Karpas-422 (cell line): ENCODE measurements at places on chromosomes 3 and 15.

DNA sequence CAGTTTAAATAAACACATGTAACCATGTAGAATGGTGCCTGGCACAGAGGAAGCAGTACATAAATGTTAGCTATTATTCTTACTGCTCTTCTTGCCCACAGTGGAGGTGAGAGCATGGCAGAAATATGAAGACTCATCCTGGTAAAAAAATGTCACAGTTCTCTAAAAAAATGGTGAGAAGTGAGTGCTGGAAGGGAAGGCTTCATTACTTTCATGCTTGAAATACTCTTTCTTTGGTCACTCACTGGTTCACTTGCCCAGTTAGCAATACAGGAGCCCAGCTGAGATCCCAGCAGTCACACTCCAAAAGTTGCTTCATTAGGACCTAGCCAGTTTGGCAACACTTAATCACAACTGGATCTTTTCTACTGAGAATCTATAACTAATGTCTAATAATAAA lies 1017.2 kb downstream of the TUSC7 start:
- no peak for DNase-seq

DNA sequence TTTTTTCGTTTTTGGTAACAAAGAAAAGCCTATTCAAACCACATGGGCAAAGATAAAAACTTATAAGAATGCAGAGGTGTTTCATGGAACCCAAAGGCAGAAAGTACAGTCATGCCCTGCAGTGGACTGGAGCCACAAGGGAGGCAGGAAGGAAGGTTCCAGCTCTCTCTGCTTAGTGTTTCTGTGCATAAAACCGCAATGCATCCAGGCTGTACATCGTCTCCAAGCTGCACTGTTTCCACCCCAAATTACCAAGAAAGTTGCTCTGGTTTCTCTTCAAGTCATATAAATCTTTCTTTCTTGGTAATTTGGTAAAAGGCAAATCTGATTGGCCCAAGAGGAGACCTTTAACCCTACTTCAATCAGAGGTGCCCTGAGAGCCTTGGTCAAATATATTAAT lies 15.8 kb downstream of the TRAT1 start:
- no peak for DNase-seq

- DNase-seq: peak; percentile 80
These were observed 76.7 kb downstream of the BOC start for GRCh38 chr3:113287803-113288648.

- no peak for DNase-seq
These were observed 5.1 kb downstream of the HPS3 start for GRCh38 chr3:149134575-149134974.

- DNase-seq: no peak
These were observed 412.4 kb downstream of the RAP2B start for GRCh38 chr3:153574445-153574844.

DNA sequence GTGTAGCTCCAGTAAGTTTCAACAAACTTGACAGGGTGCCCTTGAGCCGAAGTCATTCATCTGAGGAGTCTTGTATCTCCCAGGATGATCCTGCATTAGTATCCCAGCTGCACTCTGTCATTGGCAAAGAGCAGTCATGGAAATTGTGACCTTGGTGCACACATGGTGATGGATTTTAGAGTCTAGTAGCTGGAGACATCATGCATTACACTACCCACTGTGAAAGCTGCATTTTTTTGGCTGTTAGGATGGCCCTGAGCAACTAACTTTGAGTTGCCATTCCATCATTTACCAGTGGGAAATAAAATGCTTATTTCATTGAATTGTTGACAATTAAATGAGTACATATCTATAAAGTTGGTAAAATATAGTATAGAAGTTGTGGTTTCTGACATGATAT lies 552.6 kb upstream of the CBLB start:
- no peak for DNase-seq

- peak; percentile 98 for DNase-seq
These were observed at the start of gene TLR9 for GRCh38 chr3:52225452-52226228. TSS of gene TLR9 (minus strand) at chr3:52225645. CDS start at chr3:52225529, 116 bp downstream.

DNA sequence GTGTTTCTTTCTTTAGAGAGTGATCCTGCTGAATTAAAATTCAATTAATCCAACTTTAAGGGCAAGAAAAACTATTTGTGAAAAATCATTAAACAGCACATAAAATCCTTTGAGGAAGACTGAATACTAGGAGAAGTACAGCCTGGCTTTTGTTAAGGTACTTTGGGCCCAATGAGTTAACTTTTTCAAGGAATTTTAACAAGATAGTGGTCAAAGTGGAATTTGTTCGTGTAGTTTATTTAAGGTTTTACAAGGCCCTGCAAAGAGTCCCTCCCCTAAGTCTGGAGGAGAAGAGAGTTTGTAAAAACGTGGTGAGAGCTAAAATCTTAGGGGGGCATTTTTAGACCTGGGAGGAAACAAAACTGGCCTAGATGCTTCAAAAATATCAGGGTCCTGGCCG lies 26.0 kb upstream of the TRIM71 start:
- no peak for DNase-seq

DNA sequence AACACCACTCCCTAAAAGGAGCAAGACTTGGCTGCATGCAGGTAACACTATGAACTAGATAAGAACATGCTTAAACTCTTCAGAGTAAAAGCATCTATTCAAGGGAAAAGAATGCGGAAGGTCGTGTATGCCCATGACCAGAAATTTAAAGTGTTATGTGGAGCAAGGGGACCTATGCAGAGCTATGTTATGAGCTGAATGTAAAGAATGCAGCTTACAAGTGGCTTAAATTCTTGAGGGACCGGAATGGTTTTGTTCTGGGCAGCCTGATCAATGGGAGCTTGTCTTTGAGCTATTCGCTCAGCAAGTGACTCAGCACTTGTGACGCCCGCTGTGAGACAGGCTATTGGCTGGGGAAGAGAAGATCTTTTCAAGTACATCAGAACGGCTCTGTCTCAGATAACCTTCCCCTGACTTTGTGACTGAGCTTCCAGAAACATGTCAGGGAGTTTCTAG lies 367.5 kb upstream of the THBS1 start:
- DNase-seq: no peak

DNA sequence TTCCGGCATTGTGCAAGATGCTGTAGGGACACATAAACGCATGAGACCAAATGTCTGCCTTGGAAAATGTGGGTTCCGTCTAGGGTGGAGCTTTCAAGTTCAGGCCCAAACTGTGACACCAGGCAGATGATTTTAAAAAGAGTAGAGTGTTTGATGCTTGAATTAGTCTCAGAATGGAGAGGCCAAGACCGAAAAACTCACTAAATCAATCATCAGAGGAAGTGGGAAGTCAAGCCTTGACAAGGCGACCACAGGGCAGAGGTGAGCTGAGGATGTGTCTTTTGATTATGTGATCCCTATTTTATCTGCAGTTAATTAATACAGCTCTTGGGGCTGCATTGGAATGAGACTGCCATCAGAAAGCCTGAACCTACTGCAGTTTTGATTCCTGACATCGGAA lies 275.4 kb downstream of the ABHD5 start:
- DNase-seq: peak; percentile 58
